Motor neuron (in vitro differentiated cells): ENCODE measurements at places on chromosomes 13 and 19. TPM values are rescaled to one million over a fixed set of nuclear protein-coding genes. Genes with fewer than 3 reads are reported as not detected.

ELSPBP1 gene
- total RNA-seq: not detected in 2 replicates

EBI3 gene
- not detected in 2 replicates for total RNA-seq

FOSB gene
- 14.9 and 16.8 TPM in 2 replicates for total RNA-seq

LGI4 gene
- 0.56 and 1.9 TPM in 2 replicates for total RNA-seq

PABPC3 gene
- 0.07 TPM in 1 of 2 replicates, not detected in the other for total RNA-seq
